Bronchial epithelial cell (primary cell): ENCODE measurements at places on chromosomes 3 and 15. TPM values are rescaled to one million over a fixed set of nuclear protein-coding genes. Genes with fewer than 3 reads are reported as not detected.
A peak's percentile ranks its signal among the peaks of the same experiment; 100 is the strongest.

GREM1 gene
- total RNA-seq: 0.13 and 3.7 TPM in 2 replicates

GRCh38 chr15:51818150-51818549 lies 11.3 kb upstream of the TMOD3 start:
- no peak for DNase-seq

OSBPL10 gene
- total RNA-seq: 18.1 and 20.5 TPM in 2 replicates

- DNase-seq: no peak
These were observed 35.7 kb upstream of the TMOD3 start for GRCh38 chr15:51793521-51794305.

DNA sequence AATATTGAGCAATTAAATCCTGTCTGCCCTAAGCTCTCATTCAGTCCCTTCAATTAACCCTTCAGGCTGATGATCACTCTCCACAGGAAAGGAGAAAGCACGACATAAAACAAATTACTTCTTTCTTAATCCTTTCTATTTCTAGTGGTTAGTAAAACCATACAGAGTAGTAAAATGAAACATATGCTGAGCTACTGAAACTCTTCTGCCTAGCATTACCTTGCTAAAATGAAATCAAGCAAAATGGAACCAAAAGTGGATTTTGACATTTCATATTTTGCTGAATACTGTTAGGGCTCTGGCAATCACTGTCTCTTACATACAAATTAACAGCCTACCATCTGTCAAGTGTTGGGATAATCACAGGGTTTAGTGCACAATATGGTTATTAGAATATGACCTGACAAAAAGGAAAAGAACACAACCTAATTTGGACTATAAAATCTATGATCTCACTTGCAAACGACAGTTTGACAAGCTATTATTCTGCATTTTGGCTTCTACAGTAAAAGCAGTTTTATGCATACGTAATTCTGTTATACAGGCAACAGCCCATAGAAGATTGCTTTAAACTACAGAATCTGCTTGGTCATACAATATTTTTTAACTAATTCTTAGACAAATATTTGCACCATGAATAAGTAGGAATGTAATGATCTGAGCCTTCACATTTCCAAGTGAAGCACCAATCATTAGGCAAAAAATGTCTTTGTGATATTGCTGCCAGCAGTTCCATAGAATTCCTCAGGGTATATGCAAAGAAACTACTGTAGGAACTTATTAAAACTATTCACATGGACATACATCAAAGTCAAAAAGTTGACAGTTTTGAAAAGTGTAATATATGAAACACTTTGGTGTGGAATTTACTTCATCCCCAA lies 105.0 kb downstream of the FHIT start:
- no peak for DNase-seq

DNA sequence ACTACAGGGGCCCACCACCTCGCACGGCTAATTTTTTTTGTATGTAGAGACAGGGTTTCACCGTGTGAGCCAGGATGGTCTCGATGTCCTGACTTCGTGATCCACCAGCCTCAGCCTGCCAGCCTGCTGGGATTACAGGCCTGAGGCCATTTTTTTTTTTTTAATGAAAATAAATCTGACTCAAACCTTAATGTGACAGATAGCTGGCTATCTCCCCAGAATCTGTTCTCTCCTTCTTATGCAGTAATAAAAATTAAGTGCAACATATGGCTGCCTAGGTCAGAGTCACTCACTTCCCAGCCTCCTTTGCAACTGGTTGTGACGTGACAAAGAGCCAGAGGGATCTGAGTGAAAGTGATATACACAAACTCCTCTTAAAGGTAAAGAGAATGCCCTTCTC lies 53.0 kb downstream of the ZNF148 start:
- DNase-seq: no peak

GRCh38 chr3:149174901-149175300 lies 45.5 kb downstream of the HPS3 start:
- DNase-seq: no peak

USP50 gene
- total RNA-seq: not detected in 2 replicates

GOLGA6L9 gene
- total RNA-seq: 3.4 and 7.9 TPM in 2 replicates

- DNase-seq: peak; percentile 57
These were observed 26.4 kb downstream of the TIGIT start for GRCh38 chr3:114320246-114320645.

GRCh38 chr3:16428612-16429011 lies 84.9 kb downstream of the RFTN1 start:
- DNase-seq: no peak
